ENCODE measurements at places on chromosomes 12 and 14. TPM values are rescaled to one million over a fixed set of nuclear protein-coding genes. Genes with fewer than 3 reads are reported as not detected.

KRT73 gene
- not detected for total RNA-seq

PARPBP gene
- total RNA-seq = 1.8 TPM

RAD9B gene
- 0.71 TPM for total RNA-seq

AMN gene
- total RNA-seq = not detected

SLC2A3 gene
- total RNA-seq = 30.8 TPM

ARHGAP9 gene
- total RNA-seq = 4.3 TPM

RPS6KA5 gene
- 36.4 TPM for total RNA-seq

LAG3 gene
- total RNA-seq = 1.4 TPM

DNA sequence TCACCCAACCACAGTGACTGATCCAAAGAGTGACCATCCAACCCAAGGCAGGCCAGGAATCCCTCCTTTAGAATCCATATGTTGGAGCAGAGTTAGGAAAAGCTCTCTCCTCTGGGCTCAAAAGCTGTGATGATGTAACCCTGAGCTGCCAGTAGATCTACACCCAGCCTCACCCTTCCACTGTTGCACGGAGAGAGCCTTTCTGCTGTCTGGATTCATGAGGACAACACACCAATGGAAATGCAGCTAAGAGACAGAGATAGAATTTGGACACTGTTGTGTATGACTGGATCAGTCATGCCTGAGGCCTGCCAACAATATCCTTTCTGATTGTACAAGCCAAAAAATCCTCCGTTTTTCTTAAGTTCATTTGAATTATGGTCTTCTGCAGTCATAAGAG lies 4.4 kb upstream of the OR6J1 start:
- DNase-seq = no peak

GRCh38 chr14:41606532-41607303 lies at the start of gene LRFN5:
TSS of gene LRFN5 (plus strand) at chr14:41606876.
- DNase-seq = peak; percentile 67

GRCh38 chr12:29971446-29971845 lies 187.7 kb upstream of the TMTC1 start:
- no peak for DNase-seq

DNA sequence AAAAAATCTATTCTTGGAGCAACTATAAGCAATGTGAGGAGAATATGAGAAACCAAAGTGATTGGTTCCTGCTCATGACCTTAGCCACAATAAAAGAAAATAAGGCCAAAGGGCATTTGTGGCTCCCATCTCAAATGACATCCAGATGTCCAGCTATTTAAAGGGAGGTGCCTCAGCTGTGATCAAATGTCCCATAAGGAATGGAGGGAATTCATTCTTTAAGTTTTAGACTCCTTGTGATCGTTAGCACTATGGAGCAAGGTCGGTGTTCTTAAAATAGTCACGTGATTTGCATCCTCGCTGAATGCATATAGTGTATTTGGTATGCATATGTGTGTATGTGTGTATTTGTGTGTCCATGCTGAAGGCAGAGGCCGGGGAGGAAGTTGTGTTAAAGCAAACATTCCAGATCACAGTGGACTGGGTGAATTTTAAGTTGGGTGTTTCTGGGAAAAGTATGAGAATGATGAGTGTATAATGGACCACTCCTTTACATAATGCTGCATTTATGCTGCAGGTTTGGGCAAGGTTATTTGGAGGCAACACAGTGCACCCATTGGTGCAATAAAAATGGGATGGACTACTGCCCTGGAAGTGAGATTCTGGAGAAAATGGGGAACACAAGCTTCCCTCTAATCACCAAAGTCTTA lies 5.6 kb upstream of the E2F7 start:
- no peak for DNase-seq

DNA sequence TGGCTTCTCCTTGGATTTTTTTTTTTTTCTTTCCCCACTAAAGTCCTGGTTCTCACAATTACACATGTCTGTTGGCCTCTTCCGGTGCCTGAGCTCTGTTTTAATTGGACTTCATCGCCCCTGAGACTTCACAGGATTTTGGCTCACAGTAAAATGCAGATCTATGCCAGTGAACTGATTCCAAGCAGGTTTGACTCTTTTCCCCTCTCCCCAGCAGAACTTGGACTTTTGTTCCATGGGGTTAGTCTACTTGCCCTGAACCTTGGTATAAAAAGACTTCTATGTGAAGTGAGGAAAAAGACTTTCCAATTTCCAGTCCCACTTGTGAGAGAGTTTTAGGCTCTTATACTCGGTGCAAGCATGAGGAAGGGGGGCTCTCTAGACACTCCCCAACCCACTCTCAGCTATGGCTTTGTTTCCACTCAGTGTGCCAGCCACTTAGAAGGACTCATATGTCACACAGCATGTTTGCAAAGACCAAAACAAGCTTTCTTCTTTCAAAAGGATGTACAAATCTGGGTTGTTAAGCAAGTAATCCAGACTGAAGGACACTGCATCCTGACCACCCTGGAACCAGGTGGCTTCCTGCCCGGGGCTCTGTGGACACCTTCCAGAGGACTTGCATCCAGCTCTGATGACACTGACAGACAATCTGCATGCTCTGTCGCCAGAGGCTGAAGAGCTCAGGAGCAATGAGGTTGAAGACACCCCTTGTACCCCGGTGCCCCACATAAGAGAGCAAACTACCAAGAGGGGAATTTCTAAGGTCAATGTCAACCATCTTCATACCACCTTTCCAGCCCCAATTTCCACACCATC lies 221.9 kb upstream of the EGLN3 start:
- no peak for DNase-seq

DNA sequence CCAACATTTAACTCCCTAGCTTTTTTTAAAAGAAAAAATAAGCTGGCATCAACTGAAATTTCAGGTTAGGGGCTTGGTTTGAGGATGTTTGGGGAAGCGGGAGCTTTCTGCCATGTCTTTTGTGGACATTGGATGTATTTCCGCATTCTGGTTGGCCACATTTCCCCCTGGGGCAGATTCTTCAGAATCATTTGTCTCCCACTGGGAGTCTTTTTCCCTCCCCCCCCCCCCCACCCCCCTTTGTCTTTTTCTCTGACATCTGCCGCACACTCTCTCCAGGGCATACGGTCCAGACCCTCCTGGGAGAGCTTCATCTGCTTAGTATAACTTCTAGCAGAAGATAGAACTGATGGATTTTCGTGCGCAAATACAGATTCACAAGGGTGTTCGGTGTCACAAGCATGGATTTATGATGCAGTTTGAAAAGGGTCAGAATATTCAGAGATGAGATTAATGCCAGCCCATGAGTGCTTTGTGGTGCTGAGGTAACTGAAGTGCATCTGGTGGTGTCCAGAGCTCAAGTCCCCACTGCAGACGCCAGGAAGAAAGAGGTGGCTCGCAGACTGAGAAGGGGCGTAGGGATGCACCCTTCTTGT lies 40.2 kb downstream of the ETV6 start:
- DNase-seq = no peak

- peak; percentile 70 for DNase-seq
These were observed 15.8 kb downstream of the DIP2B start for GRCh38 chr12:50520416-50521207.

- no peak for DNase-seq
These were observed 28.4 kb downstream of the IRAK3 start for GRCh38 chr12:66217342-66217917.

DNA sequence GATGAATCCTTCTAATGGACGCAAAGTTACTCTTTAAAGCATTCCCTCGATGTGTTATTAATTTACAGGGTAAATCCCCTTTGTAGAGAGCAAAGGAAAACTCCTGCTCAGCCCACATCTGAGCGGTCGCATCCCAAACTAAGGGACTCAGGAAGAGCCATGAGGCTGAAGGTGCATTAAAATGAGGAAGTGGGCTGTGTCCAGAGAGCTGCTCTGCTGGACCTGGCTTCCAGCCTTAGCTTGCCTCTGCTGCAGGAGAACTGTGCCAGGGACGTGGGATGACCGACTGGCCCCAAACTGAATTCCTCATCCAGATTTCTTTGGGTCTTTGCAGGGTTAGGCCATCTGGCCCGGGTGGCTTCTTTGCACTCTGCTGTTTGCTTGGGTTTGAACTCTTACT lies 88.3 kb downstream of the FBXW8 start:
- no peak for DNase-seq
